ENCODE measurements at places on chromosomes 2 and 18.
A peak's percentile ranks its signal among the peaks of the same experiment; 100 is the strongest.

GRCh38 chr2:168328421-168328820 is 81.0 kb upstream of the STK39 start:
- no peak for DNase-seq

- peak; percentile 47 for DNase-seq
These were observed 65.7 kb upstream of the BCL2L11 start for GRCh38 chr2:111054791-111055691.

- no peak for DNase-seq
These were observed 90.4 kb upstream of the KYNU start for GRCh38 chr2:142786918-142787702.

- no peak for DNase-seq
These were observed 54.7 kb downstream of the EML4 start for GRCh38 chr2:42223855-42224268.

DNA sequence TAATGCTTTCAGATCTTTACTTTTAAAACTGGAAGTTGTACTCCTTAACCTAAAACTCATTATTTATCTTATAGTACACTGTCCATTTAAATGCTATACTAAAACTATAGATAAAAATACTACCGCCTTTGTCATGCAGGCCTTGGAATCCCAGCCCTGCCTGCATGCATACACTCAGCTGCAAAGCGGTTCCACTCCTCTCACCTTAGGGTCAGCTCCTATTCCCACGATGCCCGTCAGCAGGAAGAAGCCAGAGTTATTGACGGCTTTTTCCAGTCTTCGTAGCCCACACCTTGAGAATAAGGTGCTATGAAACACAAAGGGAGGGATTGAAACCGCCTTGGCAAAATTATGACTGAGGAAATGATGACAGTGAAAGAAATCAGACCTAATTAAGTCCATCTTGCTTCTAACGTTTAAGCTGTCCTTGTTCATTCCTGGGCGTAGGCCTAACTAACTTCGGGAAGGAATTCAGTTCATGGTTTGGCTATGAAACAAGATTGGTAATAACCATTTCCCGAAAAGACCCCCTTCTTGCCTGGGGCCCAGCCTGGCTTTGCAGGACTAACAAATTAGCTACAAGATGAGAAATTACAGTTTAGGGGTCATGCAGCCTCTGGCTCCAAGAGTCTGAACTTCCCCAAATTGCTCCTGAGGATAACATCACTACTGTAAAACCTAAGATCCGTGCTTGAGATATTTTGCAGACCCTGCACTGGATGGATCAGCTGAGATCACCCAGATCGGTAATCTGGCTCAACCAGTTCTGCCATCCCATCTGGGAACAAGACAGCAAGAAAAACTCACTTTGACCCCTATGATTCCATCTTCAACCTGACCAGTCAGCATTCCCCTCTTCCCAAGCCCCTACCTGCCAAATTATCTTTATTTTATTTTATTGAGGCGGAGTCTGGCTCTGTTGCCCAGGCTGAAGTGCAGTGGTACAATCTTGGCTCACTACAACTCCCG is 17.1 kb downstream of the EPB41L5 start:
- DNase-seq, result no peak

GRCh38 chr18:80033181-80034067 is 810 bp upstream of the RBFA start:
- no peak for DNase-seq

DNA sequence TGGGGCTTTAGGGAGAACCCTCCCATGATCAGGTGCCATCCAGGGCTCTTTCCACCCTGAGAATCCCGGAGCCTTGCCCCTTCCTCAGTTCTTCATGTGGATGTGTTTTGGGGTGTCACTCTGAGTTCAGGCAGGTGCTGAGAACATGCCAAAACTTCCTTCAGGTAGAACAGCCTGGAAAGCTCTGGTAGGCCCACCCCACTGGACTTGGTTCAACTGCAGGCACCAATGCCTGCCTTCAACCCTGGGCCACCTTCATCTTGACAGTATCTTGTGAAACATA is 85.8 kb downstream of the EPAS1 start:
- DNase-seq, result no peak

DNA sequence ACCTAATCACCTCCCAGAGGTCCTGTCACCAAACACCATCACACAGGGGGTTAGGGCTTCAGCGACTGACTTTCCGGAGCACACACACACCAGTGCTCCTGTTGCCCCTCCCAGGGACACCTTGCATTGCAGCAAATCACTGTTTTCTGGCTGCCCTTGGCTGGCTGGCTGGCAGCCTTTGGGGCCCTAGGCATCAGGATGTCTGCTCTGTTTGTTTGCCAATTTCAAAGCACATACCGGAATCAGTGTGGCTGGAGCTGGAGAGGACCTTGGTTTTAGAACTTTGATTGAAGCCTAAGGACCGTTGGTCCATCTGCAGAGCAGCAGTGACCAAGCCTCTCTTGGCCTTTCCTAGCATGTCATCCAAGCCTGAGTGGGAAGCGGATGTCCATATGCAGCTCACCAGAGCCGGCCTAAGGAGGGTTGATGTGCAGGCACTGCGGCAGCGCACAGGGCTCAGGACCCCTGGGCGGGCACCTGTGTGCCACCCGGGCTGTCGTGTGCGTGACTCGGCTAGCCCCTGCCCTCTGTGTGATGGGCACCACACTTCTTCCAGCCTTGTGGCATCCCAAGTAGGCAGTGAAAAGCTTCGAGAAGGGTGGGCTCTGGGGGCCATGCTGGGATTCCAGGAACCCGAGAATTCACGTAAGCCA is 62.1 kb downstream of the GBX2 start:
- DNase-seq, result no peak

GRCh38 chr2:113829270-113829669 is 60.6 kb upstream of the ACTR3 start:
- DNase-seq, result no peak

DNA sequence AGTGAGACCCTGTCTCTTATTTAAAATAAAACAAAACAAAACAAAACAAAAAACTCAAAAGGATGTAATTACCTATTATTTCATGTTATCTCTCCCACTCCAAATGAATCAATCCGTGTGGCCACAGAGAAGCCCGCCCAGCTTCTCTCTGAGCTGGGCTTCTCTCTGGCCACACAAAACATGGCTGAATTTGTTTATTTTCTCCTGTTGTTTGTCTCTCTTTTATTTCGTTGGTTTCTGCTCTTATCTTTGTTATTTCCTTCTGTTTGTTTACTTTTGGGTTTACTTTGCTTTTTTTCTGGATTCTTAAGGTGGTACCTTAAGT is 1.5 kb upstream of the TRABD2A start:
- no peak for DNase-seq

GRCh38 chr18:361941-362310 is 94.1 kb upstream of the THOC1 start:
- no peak for DNase-seq

GRCh38 chr18:79769698-79770500 is 27.8 kb upstream of the KCNG2 start:
- no peak for DNase-seq

DNA sequence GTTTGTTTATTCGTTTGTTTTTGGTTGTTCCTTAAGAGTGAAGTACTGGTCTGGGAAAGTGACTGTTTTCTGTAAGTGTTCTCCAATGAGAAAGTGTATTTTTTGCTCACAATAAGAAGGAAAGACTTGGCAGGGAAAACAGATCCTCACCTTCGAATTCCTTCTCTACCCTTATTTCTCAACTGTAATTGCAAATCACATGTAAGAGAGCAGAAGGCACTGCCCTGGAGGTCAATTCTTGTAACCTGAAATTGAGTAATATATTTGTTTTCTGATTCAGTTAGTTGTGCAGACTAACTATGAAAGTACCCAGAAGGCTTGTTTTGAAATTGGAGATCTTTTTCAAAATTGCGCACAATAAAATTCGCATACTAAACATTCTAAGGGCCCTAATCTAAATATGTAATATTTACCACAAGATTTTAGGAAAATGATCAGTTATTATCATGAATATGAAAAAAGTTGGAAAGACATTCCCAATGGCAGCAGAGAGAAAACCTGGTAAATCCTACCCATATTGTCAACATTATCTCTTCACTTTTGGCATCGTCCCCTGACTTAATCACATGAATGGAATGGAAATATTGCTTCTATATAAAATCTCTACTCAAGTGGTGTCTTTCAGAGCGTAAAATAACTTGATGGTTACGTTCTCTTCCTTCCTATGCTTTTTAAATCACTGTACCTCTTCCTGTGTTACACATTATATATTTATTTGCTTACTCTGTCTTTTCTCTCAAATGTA is 24.1 kb downstream of the TFPI start:
- DNase-seq, result no peak

DNA sequence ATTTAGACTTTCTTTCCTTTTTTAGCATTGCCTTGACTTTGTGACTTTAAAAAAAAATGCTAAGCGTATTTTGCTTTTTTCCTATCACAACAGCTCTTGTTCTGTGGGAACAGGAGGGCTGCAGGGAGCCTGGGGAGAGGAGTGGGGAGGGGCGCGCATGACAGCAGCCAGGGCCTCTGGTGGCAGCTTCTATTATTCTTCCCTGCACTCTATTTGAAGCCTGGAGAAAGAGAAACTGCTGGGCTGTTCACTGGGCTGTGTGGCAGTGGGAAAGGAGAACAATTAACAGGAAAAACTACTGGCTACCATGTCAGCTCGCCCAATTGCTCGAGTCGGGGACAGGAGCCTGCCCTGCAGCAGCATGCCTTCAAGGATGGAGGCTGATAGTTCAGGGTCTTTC is 119.0 kb upstream of the ZBTB14 start:
- DNase-seq, result no peak

DNA sequence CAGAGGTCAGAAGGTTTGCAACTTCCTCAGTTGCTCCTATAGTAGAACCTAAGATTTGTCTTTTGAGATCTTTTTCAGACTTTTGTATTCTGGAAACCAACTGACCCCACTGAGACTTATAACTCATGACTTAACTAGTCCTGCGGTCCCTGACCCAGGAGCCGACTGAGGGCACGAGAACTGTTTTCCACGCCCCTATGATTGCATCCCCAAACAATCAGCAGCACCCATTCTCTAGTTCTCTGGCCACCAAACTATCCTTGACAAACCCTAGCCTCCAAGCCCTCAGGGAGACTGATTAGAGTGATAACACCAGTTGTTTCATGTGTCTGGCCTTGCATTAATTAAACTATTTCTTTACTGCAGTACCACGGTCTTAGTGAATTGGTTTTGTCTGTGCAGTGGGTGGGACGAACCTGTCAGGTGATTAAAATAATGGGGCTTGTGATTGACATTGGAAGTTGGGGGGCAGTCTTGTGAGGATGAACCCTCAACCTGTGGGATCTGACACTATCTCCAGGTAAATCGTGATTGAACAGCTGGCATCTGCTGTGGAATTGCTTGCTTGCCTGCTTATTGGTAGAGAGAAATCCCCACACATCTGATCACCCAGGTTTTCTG is 95.7 kb downstream of the B3GNT2 start:
- no peak for DNase-seq

- DNase-seq, result no peak
These were observed 130.5 kb downstream of the DYSF start for GRCh38 chr2:71583876-71584275.

- no peak for DNase-seq
These were observed 16.8 kb upstream of the CRIM1 start for GRCh38 chr2:36338827-36339145.

DNA sequence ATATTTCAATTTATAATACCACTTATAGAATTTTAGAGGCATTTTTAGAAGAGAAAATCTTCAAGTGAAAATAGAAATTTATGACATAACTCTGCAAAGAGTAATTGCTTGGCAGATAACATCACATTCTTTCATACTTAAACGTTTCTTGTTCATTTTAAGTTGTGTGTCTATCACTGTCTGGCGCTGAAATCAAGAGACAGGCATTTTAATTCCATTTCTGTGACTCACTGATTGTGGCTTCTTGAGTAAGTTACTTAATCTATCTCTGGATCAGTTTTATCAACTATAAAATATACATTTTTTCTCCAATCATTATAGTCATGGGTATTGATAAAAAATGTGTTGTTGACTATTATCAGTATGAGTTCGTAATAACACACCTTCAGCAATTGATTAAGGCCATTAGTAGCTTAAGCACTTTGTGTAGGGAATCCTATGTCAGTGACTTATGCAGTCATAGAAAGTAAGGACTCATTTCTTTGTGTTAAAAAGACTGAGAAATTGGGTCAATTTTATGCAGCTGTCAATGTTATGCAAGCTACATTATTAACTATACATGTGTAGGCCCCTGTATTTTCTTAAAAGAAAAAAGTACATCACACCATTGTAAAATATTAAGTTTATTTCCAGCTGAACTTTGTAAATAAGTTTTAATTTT is 497.3 kb downstream of the CCDC85A start:
- DNase-seq, result no peak

DNA sequence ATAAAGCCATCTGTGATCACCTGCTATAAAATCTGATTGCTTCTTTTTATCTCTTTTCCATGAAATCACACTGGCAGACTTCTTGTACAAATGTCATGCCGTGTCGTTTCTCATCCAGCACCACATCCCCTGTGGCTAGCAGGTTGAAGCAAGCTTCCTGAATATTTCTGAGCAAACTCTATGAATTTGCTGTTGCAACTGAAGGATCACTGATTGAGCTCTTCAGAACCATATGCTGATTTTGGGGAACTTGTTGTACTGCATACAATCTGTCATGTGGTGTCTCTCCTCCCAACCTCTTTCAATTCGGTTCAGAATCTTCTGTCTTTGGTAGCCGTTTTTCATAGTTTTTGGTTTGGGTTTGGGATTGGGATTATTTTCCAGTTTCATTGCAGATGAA is 57.7 kb upstream of the RBMS1 start:
- DNase-seq, result no peak

DNA sequence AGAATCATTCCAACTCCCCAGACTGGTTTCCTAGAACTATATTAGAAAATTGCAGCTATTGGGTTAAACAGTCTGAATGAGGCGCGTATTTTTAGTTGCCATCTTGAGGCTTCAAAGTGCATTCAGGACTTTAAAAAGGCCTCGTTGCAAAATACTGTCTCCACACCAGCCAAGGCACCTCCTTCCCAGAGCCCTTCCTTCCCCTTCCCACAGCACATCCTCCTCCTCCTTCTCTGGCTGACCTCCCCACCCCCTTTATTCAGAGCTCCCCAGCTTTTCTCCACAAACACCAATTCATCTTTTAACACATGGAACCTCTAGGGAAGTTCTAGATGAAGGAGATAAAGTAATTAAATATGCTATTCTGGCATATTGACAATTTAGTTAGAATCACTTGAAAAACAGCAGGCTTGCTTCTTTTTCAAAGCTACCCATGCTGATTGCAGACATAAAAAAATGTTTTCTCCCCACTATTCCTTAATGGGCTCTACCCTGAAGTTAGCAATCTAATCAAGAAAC is 90.3 kb downstream of the RTP5 start:
- no peak for DNase-seq

DNA sequence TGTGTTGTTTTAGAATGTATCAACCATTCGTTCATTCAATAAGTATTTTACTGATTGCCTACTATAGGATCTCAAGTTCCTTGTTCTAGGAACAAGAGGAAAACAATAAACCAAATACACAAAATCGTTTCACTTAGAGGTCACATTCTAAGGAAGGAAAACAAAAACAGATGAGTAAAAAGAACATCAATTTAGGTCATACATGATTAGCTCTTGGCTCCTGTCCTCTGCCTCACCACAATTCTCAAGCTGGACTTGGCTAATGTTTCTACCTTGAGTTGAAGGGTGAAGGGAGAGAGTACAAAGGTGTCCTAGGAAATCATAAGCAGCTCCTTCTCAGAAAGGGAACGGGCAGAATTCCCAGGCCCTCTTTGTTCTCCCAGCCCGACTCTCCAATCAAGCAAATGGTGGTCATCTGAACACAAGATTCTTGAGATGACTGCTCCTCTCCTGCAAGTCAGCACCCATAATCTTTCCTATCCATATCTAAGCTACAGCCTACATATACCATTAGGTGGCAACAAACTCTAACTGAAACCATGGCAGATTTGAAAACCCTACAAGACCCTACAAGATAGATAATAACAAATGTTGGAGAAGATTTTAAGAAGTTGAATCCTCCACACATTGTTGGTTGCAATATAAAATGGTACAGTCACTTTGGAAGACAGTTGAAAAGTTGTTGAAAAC is 76.0 kb downstream of the CBLN2 start:
- DNase-seq, result no peak
